Central memory CD8-positive, alpha-beta T cell (primary cell): ENCODE measurements at places on chromosomes 3 and 15.

GRCh38 chr15:97200161-97200560, 760.3 kb upstream of the ARRDC4 start:
- H3K4me1 ChIP-seq, result no peaks in the 10 kb centered on the region
- H3K36me3 ChIP-seq, result no peaks in the 10 kb centered on the region
- no peak overlapping the region for H3K27ac ChIP-seq
- H3K27me3 ChIP-seq, result no peaks in the 10 kb centered on the region
- DNase-seq, result no peak
- H3K4me3 ChIP-seq, result no peak overlapping the region

DNA sequence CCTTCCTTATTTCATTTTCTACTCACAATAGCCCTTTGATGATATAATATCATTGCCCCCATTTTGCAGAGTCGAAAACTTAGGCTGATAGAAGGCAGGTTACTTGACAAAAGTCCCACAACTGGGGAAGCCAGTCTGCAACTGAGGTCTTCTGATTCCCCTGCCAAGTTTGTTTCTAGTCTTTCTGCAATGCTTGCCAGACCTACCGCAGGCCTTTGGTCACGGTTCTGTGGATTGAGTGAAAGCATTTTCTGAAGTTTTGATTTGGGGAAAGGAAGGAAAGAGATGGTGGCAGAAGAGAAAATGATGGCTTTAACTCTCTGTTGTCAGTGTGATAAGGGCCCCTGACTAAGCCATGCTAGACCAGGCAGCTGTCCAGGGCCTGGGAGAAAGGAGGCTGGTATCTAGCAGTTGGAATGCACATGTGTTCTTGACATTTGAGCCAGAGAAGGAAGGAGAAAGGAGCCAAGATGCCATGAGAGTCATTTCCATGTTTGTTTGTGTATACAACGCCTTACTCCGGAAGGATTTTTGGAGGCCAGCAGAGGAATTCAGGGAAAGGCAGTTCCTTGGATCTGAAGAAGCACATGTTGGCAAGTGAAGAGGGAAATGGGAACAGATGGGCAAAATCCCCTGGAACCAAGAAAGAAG, 29.9 kb downstream of the FAH start:
- DNase-seq, result no peak
- H3K27me3 ChIP-seq, result no peaks in the 10 kb centered on the region
- H3K27ac ChIP-seq, result no peak overlapping the region
- no peaks in the 10 kb centered on the region for H3K4me1 ChIP-seq

- peaks cover 81% of the 10 kb centered on the region for H3K4me1 ChIP-seq
- H3K36me3 ChIP-seq, result peaks cover 16% of the 10 kb centered on the region
- no peaks in the 10 kb centered on the region for H3K27me3 ChIP-seq
Measured at GRCh38 chr3:71725271-71725991, at the start of gene EIF4E3. TSS of gene EIF4E3 (minus strand) at chr3:71725402. CDS start at chr3:71725367, 35 bp downstream.

- H3K4me1 ChIP-seq, result no peaks in the 10 kb centered on the region
- H3K27ac ChIP-seq, result no peak overlapping the region
- peaks cover 16% of the 10 kb centered on the region for H3K36me3 ChIP-seq
- no peaks in the 10 kb centered on the region for H3K27me3 ChIP-seq
- no peak overlapping the region for H3K4me3 ChIP-seq
- DNase-seq, result no peak
Measured at GRCh38 chr3:132593947-132594323, 3.1 kb upstream of the ACKR4 start.

DNA sequence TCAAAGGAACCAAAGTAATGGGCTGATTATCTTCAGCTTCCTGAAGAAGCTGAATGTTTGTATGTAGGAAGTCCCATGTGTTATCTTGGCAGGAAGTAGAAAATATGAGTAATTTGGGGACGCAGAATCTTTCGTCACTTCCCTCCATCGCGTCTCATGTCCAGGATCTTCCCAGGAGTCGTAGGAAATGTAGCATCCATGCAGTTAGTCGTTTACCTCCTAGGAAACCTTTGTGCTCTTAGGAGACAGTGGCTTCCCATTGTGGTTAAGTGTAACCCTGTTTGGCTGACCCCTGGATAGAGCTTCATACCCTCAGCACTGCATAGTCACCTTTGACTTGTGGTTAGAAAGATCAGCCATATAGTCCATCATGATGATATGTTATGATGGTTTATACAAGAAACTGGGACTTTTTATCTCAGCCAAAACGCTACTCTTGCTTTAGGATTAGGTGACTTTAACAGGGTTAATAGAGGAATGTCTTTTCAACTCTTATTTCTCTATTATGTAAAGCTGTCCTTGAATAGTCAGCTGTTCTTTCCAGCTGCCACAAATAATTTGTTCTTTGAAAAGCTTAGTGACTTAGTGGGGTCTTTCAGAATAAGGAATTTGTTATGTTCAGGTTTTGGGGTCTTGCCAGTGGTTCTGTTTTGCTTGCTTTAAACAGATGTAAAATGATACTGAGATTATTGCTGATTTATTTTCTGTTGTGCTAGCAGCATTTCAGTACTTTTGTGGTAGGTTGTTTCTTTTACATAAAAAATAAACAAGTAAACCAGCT, 92.2 kb downstream of the KLHL25 start:
- no peaks in the 10 kb centered on the region for H3K27me3 ChIP-seq
- peaks cover 51% of the 10 kb centered on the region for H3K36me3 ChIP-seq
- peak overlapping the region; percentile 81 for H3K4me3 ChIP-seq
- DNase-seq, result peak; percentile 31
- H3K27ac ChIP-seq, result peak overlapping the region; percentile 98
